Effector memory CD4-positive, alpha-beta T cell (primary cell): ENCODE measurements at places on chromosomes 16 and 17.
A peak's percentile ranks its signal among the peaks of the same experiment; 100 is the strongest.

DNA sequence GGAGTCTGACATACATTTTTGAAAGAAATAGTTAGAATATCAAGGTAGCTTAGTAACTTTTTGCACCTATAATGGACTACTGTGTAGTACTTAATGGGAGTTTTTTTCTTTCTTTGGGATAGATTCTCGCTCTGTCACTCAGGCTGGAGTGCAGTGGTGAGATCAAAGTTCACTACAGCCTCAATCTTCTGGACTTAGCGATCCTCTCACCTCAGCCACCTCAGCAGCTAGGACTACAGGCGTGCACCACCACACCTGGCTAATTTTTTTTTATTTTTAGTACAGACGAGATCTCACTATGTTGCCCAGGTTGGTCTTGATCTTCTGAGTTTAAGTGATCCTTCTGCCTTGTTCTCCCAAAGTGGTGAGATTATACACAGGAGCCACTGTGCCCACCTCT, 9.5 kb downstream of the TAOK1 start:
- no peak for DNase-seq

DNA sequence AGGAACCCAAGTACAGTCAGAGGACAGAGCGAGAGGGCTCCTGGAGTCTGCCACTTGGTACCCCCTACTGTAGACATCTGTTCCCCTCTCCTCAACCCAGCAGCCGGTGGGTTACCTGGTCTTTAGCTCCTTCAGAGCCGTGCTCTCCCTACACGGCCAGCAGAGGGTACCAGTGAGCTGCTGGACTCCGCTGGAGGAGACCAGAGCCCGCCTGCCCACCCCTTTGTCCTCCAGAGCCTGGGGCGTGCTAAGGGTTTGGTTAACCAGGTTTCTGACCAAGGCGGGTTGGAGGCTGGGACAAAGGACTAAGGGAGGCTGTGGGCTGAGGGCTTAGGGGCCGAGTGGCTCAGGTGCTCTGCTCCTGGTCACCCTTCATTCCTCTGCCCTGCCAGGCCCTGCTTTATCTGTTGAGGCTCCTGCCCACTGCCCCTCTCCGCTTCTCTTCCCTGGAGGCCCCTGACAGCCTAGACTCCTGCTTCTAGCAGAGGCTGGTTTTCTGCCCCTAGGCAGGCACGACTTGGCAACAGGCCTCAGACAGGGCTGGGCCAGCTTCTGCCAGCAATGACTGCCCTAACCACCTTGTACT, 2.7 kb upstream of the HSD11B2 start:
- DNase-seq: no peak

GRCh38 chr16:82031116-82032084, 3.7 kb upstream of the HSD17B2 start:
- no peak for DNase-seq

- DNase-seq: no peak
These were observed 30.7 kb upstream of the RPTOR start for GRCh38 chr17:80513892-80514291.

DNA sequence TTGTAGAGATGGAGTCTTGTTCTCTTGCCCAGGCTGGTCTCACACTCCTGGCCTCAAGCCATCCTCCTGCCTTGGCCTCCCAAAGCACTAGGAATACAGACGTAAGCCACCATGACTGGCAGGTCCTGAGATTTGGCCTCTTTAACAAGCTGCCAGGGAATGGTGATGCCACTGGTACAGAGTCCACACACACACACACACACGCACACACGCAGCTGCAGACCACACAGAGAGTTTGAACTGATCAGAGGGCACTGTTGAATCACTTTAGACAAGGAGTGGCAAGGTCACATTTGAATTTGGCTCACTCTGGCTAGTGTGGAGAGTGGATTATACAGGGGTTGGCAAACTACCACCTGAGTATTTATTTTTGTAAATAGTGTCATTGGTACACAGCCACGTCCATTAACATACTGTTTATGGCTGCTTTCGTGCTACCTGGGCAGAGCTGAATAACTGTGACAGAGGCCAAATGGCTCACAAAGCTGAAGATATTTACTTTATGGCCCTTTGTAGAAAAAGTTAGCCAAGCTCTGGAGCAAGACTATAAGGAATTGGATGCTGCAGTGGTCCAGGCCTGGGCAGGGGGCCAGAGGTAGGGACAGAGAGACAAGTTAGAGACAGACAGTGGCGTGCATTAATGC, 9.9 kb downstream of the ITPRIPL2 start:
- DNase-seq: no peak

DNA sequence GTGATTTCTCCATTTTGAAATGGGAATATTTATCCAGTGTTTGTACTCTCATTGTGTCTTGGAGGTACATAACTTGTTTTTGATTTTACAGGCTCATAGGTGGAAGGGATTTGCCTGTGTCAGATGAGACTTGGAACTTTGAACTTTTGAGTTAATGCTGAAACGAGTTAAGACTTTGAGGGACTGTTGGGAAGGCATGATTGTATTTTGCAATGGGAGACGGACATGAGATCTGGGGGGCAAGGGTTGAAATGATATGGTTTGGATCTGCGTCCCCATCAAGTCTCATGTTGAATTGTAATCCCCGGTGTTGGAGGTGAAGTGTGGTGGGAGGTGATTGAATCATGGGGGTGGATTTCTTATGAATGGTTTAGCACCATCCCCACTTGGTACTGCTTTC, 21.8 kb downstream of the PRDM7 start:
- DNase-seq: no peak

GRCh38 chr17:61468263-61468907, 16.2 kb downstream of the TBX4 start:
- DNase-seq: no peak

DNA sequence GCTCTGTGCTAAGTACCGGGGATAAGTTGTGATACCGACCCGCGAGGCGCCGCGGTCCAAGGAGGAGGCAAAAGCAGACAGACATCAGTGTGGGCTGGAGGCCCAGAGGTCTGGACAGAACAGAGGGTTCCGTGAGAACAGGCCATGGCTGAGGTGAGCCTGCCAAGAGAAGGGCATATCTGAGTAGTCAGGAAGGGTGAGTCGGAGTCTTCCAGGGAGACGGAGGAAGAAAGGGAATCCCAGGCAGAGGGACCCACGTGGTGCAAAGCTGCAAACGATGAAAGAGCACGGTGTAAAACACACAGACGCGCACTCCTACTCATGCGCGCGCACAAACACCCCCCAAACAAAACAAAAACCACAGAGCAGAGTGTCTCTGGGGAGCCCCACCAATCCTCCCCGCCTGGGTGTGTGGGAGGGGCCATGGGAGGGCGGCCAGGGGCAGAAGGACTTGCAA, 18.1 kb downstream of the RHBDL3 start:
- DNase-seq: no peak

- DNase-seq: no peak
These were observed 169.0 kb upstream of the IRX6 start for GRCh38 chr16:55154956-55155355.

- DNase-seq: no peak
These were observed 82.4 kb upstream of the TOX3 start for GRCh38 chr16:52629296-52629695.

DNA sequence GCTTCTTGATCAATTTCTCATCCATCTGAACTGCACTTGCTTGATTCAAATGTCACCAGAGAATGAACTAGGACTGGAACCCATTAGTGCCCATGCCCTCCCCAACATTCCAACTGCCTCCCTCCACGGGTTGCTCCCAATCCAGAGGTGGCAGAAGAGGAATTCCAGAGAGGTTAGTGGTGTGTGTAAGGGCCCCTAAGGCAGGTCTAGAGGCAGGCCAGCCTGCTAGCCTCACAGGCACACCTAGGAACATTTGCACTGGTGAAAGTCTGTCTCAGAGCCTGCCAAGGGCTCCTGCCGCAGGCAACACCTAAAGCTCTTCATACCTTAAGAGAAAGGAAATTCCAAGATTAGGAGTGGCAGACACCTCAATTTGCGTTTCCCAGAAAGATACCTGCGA, 21.2 kb upstream of the CMTM4 start:
- DNase-seq: no peak

- DNase-seq: no peak
These were observed 145.3 kb downstream of the IRF8 start for GRCh38 chr16:86044241-86044671.

- no peak for DNase-seq
These were observed 19.2 kb upstream of the LITAF start for GRCh38 chr16:11605891-11606290.

DNA sequence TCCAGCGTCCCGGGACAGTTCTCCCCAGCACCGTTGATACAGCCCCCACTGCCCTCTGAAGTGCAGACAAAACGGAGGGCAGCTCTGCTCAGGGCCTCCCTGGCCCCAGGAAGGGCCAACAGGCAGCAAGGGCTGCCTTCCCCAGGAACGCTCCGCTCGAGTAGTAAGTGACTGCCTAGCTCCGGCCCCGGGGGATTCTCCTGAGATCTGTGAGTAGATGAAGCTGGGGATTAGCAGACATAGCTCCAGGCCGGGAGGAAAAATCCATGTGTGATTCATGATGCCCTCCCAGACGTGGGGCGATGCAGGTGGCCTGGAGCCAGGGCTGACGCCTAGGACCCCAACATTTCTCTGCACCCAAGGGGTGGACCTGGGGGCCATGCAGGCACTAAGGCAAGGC, 85.3 kb downstream of the ENGASE start:
- no peak for DNase-seq

DNA sequence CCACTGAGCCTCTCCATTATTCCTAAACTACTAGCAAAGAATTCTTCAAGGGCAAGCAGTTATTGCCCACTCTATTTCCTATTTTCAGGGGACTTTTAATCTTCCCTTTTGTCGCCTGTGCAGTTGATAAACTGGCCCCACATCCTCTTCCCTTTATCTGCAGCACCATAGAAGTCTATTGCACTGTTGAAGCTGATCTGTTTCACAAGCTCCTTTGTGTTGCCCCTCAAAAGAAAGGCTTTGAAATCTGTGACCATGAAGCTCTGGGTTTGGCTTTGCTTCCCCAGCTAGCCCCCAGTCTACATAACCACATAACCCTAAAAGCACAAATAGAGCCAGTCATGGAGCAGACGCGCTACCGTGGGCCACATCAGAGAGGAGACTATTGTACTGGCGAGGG, 37.1 kb downstream of the CDRT15 start:
- DNase-seq: no peak

GRCh38 chr17:56149266-56150036, 3.8 kb upstream of the ANKFN1 start:
- DNase-seq: no peak

DNA sequence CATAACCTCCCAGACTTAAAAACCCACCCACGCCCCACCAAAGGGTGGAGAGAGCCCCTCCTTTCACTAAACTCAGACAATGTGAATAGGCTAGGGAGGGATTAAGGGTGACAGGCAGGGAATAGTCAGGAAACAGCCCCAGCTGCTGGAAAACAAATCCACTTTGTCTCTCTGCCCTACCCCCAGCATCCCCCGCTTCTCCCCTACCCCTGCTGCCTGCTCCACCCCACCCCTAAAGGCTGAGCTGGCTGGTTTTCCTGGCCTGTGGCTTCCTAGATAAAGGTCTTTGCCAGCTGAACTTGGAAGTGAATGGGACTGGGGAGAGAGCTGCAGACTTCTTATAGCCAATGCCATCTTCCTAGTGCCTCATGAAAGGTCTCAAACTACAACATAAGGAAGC, 15.0 kb downstream of the CAVIN1 start:
- DNase-seq: no peak

GRCh38 chr17:21252289-21252795, 868 bp downstream of the NATD1 start:
- no peak for DNase-seq

GRCh38 chr17:34357398-34357797, 1.1 kb downstream of the CCL13 start:
- DNase-seq: no peak

- no peak for DNase-seq
These were observed 74.3 kb downstream of the TEX14 start for GRCh38 chr17:58617563-58617962.

DNA sequence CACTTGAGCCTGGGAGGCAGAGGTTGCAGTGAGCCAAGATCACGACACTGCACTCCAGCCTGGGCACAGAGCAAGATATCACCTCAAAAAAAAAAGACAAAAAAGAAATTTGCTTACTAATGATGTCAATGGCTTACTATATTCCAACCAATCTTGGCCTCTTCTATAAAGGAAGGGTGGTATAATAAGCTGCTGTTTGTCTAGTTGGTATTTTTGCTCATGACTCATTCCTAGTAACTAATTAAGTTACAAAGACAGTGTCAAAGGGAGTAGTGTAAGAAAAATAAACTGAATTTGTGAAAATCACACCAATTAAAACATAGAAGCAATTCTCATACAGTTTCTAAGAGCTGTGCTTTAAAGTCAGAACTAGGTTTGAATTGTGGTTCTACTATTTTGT, 82.5 kb downstream of the NLK start:
- no peak for DNase-seq

DNA sequence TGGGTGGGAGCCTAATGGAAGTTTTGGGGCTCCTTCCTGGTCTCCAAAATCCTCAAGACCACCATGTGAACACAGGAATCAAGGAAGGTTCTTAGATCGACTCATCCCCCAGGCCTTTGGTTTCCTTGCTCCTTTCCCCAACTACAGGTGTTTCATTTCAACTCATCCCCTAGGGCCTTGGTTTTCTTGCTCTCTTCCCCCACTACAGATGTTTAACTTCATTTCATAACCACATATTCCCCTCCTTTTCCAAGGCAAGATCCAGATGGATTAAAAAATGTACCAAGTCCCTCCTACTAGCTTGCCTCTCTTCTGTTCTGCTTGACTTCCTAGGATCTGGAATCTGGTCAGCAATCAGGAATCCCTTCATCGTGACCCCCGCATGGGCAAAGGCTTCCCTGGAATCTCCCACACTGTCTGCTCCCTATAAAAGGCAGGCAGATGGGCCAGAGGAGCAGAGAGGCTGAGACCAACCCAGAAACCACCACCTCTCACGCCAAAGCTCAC, at the start of gene CCL11:
Gene CCL11 (plus strand): TSS at position 457 of the 507 bp plus-strand sequence. CDS start 67 bp downstream, outside the sequence.
- no peak for DNase-seq

GRCh38 chr17:68853036-68853435, 102.2 kb downstream of the ABCA8 start:
- DNase-seq: no peak

DNA sequence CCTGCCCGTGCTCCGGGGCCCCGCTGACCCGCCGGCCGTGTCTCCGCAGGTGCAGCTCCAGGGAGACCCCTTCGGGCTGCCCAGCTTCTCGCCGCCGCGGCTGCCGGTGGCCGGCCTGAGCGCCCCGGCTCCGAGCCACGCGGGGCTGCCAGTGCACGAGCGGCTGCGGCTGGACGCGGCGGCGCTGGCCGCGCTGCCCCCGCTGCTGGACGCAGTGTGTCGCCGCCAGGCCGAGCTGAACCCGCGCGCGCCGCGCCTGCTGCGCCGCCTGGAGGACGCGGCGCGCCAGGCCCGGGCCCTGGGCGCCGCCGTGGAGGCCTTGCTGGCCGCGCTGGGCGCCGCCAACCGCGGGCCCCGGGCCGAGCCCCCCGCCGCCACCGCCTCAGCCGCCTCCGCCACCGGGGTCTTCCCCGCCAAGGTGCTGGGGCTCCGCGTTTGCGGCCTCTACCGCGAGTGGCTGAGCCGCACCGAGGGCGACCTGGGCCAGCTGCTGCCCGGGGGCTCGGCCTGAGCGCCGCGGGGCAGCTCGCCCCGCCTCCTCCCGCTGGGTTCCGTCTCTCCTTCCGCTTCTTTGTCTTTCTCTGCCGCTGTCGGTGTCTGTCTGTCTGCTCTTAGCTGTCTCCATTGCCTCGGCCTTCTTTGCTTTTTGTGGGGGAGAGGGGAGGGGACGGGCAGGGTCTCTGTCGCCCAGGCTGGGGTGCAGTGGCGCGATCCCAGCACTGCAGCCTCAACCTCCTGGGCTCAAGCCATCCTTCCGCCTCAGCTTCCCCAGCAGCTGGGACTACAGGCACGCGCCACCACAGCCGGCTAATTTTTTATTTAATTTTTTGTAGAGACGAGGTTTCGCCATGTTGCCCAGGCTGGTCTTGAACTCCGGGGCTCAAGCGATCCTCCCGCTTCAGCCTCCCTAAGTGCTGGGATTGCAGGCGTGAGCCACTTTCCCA, 5.9 kb downstream of the CTF1 start:
- peak; percentile 38 for DNase-seq
